ENCODE measurements at places on chromosomes 6 and 20. TPM values are rescaled to one million over a fixed set of nuclear protein-coding genes. Genes with fewer than 3 reads are reported as not detected.

- no peak overlapping the region for H3K27ac ChIP-seq
- H3K27me3 ChIP-seq = no peaks in the 10 kb centered on the region
- no peaks in the 10 kb centered on the region for H3K36me3 ChIP-seq
- peaks cover 21% of the 10 kb centered on the region for H3K4me1 ChIP-seq
Measured at GRCh38 chr6:149362289-149362688, 37.8 kb upstream of the SUMO4 start.

GRCh38 chr20:55668631-55669030, 336.7 kb downstream of the CBLN4 start:
- no peaks in the 10 kb centered on the region for H3K36me3 ChIP-seq
- no peak overlapping the region for H3K27ac ChIP-seq

- no peak for DNase-seq
- no peak overlapping the region for H3K4me3 ChIP-seq
- no peak overlapping the region for H3K27ac ChIP-seq
- H3K4me1 ChIP-seq = no peaks in the 10 kb centered on the region
- no peaks in the 10 kb centered on the region for H3K36me3 ChIP-seq
Measured at GRCh38 chr6:34094474-34095135, 51.3 kb downstream of the GRM4 start.

- no peak overlapping the region for H3K27ac ChIP-seq
- no peak overlapping the region for H3K4me3 ChIP-seq
- H3K27me3 ChIP-seq = no peaks in the 10 kb centered on the region
- no peaks in the 10 kb centered on the region for H3K4me1 ChIP-seq
Measured at GRCh38 chr20:2745936-2746635, 53.5 kb downstream of the EBF4 start.

DNA sequence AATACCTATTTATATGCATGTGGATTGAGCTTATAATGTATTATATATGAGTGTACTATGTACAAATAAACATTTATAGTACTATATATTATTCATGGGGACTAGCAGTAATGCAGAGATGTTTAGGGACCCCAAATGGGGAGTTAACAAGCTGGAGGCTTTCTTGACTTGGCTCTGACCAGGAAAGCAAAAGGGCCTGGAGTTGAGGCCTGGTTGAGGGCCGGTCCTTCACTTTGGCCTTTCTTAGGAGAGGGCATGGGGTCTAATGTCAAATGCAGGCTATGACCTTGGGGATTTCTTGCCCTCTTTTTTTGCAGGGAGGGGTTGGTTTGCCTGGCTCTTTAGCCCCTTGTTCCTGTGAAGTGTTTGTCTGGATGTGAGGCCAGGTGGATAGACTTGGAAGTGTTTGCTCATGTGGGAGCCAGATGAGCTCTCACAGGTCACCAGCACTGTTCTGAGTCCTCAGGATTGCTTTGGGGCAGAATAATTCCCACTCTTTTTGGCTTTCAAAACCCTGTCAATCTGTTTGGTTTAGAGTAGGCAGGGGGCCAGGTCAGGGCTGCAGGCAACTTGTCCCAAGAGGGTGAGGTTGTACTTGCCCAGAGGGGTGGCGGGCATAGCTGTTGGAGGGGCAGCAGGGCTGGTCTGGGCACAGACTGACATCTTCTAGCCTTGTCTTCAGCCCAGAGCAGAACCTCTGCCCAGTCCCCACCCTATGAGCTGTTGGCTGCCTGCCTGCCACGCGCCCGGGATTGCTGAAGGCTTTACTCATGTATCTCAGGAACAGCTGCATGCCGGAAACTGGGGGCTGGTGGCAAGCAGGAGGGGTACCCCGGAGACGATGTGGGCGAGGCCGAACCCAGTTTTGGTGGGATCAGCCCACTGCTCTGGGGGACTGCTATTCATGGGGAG, 14.6 kb downstream of the TJAP1 start:
- no peaks in the 10 kb centered on the region for H3K4me1 ChIP-seq
- H3K27ac ChIP-seq = no peak overlapping the region
- no peak overlapping the region for H3K4me3 ChIP-seq
- no peak for DNase-seq

GRCh38 chr20:611047-611842, 1.1 kb upstream of the TCF15 start:
- no peak overlapping the region for H3K4me3 ChIP-seq
- H3K27ac ChIP-seq = no peak overlapping the region
- H3K36me3 ChIP-seq = no peaks in the 10 kb centered on the region
- no peaks in the 10 kb centered on the region for H3K27me3 ChIP-seq

DNA sequence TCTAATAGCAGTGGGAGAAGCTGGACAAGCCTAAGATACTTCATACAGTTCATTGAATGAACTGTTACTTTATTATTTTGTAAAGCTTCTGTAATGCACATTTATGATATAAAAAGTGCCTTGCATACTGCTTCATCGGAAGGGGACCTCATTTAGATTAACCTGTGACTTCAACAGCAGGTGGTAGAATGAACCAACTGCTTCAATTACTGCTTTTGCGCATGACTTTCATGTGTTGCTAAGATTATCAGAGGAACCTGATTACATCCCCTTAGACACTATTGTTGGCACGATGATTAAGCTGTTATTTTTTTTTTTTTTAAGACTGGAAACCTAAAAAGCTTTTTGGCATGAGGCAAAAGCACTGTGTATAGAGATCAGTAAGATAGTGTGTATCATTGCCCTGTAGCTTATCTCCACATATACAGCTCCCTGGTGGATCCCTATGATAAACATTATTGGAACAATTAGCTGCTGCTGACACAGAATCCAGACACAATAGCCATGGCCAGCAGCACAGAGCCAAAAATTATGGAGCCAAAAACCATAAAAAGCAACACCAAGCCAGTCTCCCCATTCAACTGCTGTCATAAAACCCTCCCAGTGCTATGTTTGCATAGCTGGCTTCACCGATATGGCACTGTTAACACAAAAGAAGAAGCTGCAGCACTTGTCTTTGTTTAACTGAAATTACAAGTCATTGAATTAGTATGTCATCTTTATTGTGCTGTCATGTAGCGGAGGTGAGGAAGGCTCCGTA, 731.6 kb upstream of the MMS22L start:
- H3K4me1 ChIP-seq = no peaks in the 10 kb centered on the region
- no peak overlapping the region for H3K27ac ChIP-seq
- H3K27me3 ChIP-seq = no peaks in the 10 kb centered on the region
- H3K36me3 ChIP-seq = no peaks in the 10 kb centered on the region

The C2 gene
- polyA plus RNA-seq = 1.8 TPM

The PHF1 gene
- 192 TPM for polyA plus RNA-seq

Measured in pancreas (tissue), 10 donors.